GF-D8 (cell line): ENCODE measurements at places on chromosomes 13 and 19.

DNA sequence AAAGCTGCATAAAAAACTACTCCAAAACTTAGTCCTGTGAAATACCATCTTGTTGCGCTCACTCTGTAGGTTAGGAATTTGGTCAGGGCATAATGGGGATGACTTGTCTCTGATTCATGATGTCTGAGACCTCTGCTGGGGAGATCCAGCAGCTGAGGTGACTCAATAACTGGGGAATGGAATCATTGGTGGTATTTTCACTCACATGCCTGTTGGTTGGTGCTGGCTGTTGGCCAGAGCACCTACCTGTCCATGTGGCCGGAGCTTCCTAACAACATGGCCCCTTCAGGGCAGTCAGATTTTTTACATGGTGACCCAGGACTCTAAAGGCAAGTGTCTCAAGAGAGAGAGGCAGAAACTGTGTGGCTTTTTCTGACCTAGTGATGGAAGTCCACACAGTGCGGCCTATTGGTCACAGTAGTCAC is 7.4 kb upstream of the ESD start:
- DNase-seq = no peak

DNA sequence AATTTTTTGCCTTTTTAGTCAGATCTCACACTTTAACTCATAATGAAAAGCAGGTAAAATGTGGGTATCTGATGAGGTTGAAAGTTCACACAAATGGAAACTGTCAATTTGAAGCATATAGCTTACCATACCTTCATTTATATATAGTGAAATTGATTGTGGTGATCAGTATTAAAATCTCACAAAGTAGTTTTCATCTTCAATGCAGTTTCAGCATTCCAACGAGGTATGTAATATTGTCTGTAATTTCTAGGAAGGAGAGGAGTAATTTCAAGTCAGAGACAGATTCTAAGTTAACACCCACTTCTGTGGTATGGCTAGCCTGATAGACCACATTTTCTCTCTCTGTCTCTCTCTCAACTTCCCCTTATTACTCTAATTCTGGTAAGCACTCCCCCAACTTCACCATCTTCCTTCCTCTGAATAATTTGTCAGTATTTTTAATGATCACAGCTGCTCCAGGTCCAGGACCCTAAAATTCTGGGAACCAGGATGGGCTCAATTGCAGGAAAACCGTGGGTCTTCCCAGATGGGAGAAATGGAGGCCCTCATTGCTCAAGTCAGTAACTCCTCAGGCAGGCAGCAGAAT is 455.7 kb downstream of the FGF9 start:
- no peak for DNase-seq

GRCh38 chr13:45194081-45194939 is 6.5 kb downstream of the KCTD4 start:
- DNase-seq = no peak

DNA sequence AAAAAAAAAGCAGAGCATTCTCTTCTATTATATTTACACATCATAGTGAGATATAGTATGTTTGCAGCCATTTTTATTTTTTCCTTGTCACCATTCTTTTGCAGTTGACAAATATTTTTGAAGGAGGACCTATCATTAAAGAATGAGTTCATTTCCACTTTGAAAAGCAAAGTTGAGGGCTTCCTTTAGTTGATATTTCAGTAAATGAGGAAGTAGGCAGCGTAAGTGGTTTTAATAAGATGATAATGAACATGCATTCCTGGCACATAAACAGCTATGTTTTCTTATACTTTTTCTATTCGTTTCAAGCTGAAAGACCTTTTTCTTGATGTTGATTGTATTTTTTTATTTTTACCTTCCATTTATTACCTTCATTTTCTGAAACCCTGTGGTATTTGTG is 66.2 kb downstream of the ZMYM2 start:
- DNase-seq = no peak

DNA sequence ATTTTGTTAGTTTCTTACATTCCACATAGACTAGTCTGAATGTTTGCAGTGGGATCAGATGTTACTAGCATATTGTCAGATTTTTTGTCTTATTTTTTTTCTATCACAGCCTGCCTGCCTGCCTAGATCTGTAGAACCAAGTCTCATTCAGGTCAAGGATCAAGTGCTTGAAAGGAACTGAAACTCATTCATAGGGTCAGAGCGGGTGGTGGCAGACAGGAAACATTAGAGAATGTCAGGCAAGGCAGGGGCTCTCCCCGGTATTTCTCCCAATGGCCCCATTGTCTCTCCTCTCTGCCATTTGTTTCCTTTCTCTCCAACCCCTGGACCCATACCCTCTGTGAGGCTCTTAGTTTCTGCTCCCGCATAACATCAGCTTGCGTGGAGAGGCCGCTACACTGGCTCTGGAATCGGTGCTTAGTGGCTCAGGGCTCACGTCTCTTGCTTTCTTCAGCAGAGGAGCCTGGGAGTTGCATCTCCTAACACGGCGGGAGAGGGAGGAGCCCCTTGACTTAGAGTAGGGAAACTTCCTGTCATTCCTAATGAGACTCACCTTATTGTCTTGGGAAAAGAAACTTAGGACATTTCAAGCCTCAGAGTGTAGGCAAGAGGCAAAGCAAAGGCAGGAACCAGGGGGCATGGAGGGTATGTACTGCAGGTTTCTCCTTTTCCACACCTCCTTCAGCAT is 35.6 kb upstream of the SPATA13 start:
- DNase-seq = no peak

GRCh38 chr13:78030341-78030896 is 111.8 kb upstream of the EDNRB start:
- DNase-seq = no peak

GRCh38 chr19:13408889-13409518 is 97.3 kb downstream of the CACNA1A start:
- DNase-seq = no peak

DNA sequence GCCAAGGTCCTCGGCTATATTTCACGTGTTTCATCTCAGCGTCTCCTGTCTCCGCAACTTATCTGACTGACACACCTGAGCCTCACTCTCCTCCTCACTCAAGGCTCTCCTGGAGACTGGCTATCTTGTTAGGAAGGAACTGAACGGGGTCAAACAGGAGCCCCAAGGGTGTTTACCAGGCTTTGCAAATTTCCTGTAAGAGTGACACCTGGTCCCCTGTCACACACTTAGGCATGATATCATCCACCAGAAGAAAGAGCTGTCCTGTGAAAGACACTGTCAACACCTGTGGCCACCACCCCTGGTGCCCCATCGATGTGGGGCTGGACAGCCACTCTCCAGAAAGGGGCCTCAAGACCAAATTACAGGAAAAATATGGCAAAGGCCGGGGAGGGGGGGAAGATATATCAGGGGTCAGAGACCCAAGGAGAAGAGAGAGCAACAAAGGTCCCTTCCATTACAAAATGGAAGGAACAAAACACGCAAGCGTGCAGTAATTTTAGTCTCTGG is 2.9 kb downstream of the CD70 start:
- DNase-seq = no peak

DNA sequence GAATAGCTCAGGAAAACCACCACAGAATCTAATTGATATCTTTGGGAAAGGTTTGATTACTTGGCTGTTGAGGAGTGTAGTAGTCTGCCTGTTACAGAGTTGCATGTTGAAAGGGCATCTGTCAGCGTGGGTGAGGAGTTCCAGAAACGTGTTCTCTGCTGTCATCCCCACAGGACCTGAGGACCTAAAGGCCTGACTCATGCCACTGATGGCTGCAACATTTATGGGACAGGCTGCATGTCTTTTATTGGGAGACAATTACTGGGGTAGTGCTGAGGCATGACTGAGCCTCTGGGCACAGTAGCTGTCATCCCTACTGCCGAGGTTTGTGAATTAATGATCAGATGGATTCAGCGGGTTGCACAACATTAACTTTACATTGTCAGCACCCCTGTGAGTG is 525.9 kb downstream of the GPC6 start:
- DNase-seq = no peak

- DNase-seq = no peak
Observed at GRCh38 chr13:27077451-27077850, 94.2 kb downstream of the USP12 start.

DNA sequence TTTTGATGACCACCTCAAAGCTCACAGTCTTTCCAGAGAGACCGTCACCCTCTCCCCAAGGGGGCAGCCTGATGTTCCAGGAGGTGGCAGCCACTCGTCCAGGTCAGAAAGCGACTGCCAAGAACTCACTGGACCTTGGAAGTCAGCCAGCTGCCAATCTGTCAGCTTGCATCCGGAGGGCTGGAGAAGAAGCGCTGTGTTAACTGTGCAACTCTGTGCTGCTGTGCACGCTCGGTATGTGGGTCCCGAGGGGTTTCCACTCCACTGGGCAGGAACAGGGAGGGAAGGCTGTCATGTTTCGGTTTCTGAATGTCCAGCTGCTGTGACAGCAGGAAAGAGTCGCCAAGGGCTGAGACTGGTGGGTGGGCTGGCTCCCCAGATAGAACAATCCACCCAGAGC is 89.2 kb downstream of the CACNA1A start:
- no peak for DNase-seq

DNA sequence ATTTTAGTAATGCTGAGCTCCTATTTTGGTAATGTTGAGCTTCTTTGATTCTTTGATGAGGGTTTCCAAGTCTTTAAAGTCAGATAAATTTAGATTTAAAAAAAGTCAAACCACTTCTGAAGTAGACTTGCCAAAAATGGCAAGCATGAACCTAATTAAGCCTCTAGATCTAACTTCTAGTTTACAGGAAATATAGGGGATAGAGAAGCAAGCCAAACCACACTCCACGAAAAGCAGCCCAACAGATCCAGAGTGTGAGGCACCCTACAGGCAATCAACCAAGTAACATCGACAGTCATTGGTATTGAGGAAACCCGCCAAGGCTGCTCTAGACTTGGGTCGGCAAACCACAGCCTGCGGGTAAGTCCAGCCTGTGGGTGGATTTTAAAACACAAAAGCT is 3.7 kb downstream of the GGACT start:
- no peak for DNase-seq

DNA sequence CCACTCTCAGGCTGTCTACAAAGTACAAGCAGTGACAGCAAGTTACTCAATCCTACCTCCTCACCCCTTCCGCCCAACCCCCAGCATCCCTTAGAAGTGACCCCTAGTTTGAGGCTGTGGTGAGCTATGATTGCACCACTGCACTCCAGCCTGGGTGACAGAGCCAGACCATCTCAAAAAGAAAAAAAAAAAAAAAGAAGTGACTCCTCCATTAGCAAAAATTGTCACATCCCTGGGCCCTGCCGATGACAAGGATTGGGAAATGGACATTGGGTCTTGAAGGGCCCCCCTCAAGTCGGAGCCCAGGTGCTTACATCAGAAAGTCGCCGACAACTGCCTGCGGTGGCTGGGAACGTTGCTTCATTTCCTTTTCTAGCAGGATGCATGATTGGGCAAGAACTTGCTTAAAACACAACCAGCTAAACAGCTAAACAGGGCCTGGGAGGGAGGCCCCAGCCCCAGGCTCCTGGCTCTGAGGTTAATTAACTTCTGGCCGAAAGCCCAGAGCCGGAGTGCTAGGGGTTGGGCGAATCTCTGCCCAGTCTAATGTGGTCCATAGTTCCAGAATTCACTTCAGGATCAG is 15.3 kb downstream of the RAB3D start:
- peak; percentile 100 for DNase-seq

- DNase-seq = no peak
Observed at GRCh38 chr13:112521073-112521685, 66.8 kb downstream of the TUBGCP3 start.

GRCh38 chr19:42113641-42114348 is 18.5 kb downstream of the POU2F2 start:
- no peak for DNase-seq

- DNase-seq = no peak
Observed at GRCh38 chr13:74005320-74006157, 128.7 kb downstream of the KLF12 start.

DNA sequence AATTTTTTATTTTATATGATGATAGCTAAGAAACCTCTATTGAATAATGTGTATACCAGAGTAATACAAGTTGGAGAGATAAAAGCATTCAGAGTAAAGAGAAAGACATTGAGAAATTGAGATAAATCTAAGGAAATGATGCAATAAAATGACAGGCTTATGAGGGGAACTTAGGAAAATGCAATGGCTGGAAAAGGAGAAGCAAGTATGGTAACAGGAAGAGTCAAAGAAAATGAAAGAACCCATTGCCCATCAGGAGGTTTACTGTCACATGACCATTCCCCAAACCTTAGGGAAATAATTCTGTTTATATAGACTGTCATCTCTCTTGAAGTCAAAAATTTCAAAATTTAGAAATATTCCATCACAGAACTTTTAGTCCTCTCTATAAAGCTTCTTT is 808.0 kb upstream of the PRR20A start:
- DNase-seq = peak; percentile 81

DNA sequence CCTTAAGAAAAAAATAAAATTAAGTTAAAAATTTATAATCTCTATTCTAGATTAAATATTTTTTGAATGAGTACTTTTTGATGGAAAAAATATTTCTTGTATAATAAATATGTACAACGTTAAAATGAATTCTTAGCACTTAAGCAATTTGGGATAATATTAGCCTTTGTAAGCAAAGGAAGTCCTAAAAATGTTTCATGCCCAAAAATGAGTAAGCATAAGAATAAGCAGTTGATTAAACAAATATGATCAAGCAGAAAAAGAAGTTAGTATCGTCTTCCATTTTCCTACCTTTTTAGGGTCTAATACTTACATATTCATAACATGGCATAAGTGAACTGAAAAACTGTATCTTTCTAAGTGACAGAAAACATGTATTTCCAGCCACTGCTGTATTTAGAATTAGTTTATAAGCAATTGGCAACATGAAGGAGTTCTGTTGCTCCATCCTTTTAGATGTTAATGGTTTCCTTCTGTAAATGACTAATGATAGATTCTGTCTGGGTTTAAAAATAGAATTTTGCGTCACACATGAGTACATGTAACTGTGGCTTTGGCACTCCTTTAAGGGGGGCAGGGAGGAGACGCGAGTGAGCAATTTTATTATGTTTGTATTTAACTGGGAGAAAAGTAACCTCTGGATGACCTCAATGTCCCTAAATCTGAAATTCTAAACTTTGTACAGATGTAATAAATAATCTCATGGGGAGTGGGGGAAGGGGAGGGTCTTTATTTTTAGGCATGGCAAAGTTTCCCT is 237.4 kb downstream of the RGCC start:
- no peak for DNase-seq

DNA sequence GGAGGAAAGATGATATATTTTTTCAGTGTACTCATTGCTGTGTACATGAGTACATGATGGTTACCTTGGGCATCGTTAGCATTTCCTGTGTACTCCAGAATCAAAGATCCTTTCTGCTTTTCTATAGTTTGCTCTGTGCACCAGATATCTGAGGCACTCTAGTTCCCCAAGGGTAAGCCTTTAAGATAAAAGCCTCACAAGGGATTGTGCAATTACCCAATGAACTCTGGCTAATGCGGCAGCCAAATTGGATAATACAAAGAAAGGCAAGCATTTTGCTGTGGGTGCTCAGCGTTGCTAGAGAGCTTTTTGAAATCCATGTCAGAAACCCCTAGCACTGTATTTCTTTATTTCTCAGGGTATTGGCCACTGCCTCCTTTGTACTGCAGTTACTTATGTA is 2.9 kb downstream of the CYSLTR2 start:
- DNase-seq = peak; percentile 22

GRCh38 chr13:59012731-59013130 is 1151.0 kb downstream of the DIAPH3 start:
- no peak for DNase-seq

- DNase-seq = peak; percentile 97
Observed at GRCh38 chr13:35722458-35723052, 246.1 kb upstream of the MAB21L1 start.

GRCh38 chr19:3459089-3459881 is 21.0 kb downstream of the SMIM24 start:
- no peak for DNase-seq
